ENCODE measurements at places on chromosomes 16 and 17.

DNA sequence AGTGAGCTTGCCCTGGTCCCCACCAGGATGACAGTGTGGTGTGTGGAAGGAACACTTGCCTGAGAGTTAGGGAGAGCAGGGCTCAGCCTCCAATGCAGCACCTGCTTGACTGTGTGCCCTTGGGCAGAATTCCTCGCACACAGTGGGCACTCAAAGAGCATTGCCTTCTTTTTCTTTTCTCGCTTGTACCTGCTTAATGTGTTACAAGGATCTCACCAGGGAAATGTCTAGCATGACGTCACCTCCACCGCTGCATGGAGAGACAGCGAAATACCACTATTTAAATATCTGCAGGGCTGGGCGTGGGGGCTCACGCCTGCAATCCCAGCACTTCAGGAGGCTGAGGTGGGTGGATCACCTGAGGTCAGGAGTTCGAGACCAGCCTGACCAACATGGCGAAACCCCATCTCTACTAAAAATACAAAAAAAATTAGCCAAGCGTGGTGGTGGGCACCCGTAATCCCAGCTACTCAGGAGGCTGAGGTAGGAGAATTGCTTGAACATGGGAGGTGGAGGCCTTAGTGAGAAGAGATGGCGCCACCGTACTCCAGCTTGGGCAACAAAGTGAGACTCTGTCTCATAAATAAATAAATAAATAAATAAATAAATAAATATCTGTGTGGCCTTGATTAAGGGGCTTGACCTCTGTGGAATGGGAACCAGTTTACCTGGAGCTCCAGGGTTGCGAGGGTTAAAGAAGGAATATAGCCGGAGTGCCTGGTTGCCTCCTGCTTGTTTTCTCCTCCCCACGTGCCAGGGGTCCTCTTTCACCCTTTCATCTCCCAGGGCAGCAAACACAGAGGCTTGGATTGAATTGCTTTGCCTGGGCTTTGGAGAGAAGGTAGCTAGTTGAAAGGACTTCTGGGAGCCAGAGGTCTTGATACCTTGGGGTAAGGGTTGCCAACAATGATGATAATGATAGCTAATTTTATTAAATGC is 16.3 kb downstream of the SNX29 start:
- no peak for DNase-seq

- no peak for DNase-seq
These were observed 333.1 kb downstream of the CPPED1 start for GRCh38 chr16:12470311-12471229.

DNA sequence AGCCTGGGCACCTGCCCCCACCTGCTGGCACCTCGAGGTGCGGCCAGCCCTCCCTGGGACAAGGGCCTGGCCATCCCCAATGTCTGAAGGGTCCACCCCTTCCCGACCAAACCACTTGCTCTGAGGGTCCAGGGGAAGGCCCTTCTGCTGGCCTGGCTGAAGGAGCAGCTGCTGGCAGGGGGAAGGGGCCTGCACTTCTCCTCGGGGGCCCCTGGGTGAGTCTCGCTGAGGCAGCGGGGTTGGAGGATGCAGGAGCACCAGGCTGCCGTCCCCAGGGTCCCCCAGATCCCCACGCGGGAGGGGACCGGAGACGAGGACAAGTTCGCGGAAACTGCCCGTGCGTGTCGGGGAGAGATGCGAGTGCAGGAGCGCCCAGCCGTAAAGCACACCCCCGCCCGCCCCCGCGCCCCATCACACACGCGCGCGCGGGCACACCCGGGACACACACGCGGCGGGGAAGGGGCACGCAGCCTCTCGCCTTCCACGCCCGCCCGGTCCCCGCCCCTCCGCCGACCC is 725 bp upstream of the CACNA1H start:
- no peak for DNase-seq

- peak; percentile 55 for DNase-seq
These were observed 26.0 kb downstream of the COPZ2 start for GRCh38 chr17:48011405-48012150.

DNA sequence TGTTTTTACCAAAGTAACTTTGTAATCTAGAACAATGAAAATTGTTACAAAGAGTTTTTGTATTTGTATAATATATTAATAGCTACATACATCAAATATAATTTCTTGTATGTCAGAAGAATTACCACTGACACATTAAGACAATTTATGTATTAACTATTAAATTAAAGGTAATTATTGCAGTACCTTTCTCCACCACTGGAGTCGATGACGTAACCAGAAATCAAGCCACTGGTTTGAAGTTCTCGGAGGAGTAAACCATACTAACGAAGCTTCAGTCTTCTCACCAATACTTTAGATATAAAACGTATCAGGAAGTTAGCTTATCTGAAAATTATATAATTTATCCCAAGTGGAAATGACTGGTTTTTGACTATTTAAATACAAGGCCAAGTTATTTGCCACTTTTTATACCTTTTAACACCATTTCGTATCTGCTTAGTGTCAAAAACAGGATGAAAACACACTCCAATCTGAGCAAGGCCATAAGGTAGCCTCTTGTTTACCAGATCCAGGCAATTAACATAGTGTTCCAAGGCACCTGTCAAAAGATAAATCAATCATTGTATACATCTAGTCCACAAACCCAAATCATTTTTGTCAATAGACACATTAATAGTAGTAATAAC is 4.3 kb downstream of the POLG2 start:
- DNase-seq, result peak; percentile 47

DNA sequence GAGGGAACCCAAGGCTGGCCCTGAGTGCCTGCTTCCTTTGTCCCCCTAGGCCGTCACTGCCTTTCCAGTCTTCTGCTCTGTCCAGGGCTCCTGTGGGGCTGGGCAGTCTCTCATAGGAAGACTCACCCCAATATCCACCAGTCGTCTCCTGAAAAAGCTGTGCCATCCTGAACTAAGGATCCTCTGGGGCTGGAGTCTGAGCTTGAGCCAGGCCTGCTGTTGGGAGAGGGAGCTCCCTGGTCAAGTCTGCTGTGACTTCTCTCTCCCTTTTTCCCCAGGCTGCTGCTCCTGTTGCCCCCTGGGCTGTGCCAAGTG is 963 bp downstream of the MT1H start:
- DNase-seq, result no peak

Measured in inflammatory macrophage treated with lipopolysaccharide for 4 hours (primary cell).